ENCODE measurements at places on chromosomes 7 and 10. TPM values are rescaled to one million over a fixed set of nuclear protein-coding genes. Genes with fewer than 3 reads are reported as not detected.

FBXL13 gene
- 3.7 TPM for total RNA-seq

PRPS1L1 gene
- not detected for total RNA-seq

KNDC1 gene
- total RNA-seq, result 0.52 TPM

RNF133 gene
- total RNA-seq, result 1.0 TPM

MBL2 gene
- not detected for total RNA-seq

SMO gene
- 28.7 TPM for total RNA-seq

AKR1D1 gene
- total RNA-seq, result not detected

RAPGEF5 gene
- 29.7 TPM for total RNA-seq

OR6B1 gene
- not detected for total RNA-seq

JCAD gene
- 19.8 TPM for total RNA-seq

KCND2 gene
- 2.6 TPM for total RNA-seq

COL13A1 gene
- total RNA-seq, result 13.0 TPM

LDB3 gene
- total RNA-seq, result 87.7 TPM

Data from skeletal muscle tissue (tissue), 5 donors.